Lung microvascular endothelial cell (primary cell): ENCODE measurements at places on chromosomes 2 and 18.

- no peak for DNase-seq
These were observed 50.3 kb downstream of the TCF7L1 start for GRCh38 chr2:85183479-85183878.

DNA sequence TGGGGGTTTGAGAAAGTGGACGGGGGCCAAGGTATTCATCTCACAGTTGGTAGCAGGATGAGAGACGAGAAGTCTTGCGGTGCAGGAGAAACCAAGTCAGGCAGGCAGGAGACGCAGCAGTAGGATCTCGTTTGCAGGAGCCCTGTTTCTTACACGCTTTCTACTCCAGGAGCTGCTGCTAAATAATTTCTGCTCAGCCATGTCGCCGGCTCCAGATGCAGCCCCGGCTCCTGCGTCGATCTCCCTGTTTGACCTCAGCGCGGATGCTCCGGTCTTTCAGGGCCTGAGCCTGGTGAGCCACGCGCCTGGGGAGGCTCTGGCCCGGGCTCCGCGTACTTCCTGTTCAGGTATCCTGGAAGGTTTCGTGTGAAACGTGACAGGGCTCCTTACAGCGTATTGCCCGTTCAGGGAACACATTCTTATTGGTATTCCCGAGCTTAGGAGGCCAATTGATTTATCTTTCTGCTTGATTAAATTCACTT is 494 bp downstream of the ANKZF1 start:
- peak; percentile 54 for DNase-seq

- no peak for DNase-seq
These were observed 59.6 kb downstream of the ATOH8 start for GRCh38 chr2:85813211-85813981.

DNA sequence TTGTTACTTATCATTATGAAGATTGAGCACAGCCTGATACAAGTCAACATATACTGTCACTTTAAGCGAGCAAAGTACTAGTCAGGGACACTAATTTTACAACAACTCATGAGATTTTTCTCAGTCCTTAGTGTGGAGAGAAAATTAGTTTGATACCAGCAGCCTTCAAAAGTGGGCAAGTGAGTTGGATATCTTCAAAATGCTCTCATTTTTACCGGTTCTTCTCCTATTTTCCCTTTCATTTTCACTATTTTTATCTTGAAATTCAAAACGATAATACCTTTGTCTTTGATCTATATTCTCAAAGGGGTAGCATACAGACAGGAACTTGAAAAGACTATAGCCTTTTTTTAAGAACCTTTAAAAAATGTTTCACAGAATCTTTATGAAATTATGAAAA is 52.0 kb upstream of the UBXN4 start:
- no peak for DNase-seq

DNA sequence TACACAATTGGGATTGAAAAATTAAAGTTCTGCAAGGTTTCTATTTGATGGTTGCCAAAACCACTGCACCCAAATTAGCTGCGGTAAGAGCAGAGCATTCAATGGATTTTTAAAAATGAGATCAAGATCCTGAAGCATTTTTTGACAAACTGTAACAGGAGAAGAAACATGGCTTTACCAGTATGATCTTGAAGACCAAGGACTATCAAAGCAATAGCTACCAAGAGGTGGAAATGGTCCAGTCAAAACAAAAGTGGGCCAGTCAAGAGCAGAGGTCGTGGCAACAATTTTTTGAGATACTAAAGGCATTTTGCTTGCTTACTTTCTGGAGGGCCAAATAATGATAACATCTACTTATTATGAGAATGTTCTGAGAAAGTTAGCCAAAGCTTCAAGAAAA is 186.8 kb downstream of the RDH14 start:
- DNase-seq = no peak

DNA sequence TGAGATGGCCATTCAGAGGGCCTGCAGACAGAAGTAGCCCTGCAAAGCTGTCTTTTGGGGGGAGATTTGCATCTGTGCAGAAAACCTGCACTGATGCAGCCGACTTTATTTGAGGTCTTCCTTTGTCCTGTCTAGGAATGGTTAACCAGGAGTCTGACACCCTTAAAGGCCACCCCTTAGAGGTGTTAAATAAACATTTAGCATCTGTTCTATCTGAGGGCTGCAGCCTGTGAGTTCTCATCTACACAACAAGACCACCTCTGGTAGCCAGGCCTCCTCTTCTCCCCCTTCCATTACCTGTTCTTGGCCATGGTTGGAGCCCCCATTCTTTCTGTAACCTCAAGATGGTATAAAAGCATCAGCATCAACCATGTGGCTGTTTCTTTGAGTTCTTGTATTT is 214.4 kb upstream of the HS6ST1 start:
- DNase-seq = no peak

DNA sequence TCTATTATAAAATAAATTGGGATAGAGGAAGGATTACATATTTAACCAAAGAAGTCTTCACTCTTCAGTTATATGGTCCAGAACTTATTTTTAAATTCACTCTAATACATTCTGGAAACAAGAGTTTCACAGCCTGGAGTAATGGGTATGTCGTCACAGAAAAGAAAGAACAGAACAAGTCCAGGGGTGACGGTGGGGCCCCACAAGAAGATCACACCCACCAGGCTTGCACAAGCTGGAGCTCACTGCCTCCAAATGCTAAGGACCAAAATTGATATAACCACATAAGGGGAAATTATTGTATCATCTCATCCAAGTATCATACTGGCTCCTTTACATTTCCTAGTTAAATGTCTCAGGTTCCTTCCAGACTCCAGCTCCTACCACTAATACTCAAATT is 11.3 kb downstream of the LRPPRC start:
- DNase-seq = no peak

GRCh38 chr2:221347471-221347870 is 224.6 kb downstream of the EPHA4 start:
- peak; percentile 47 for DNase-seq

DNA sequence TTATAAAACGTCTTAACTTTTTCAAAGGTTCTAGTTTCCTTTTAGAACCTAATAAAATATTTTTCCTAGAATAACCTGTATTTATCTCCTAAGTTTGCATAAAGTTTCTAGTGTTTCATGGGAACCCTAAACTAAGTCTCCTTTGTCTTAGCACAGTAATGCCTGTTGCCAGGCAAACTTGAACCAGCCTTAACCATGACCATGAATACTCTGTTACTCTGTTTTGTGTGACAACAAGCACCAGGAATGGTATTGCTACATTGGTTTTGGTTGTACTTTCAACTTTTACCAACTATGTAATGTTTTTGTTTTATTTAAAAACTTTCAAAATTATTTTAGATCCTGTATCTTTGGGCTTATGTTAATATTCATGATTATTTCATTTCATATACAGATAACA is 137.6 kb downstream of the CERS6 start:
- DNase-seq = no peak

GRCh38 chr2:200081236-200081635 is 125.9 kb downstream of the MAIP1 start:
- DNase-seq = no peak

DNA sequence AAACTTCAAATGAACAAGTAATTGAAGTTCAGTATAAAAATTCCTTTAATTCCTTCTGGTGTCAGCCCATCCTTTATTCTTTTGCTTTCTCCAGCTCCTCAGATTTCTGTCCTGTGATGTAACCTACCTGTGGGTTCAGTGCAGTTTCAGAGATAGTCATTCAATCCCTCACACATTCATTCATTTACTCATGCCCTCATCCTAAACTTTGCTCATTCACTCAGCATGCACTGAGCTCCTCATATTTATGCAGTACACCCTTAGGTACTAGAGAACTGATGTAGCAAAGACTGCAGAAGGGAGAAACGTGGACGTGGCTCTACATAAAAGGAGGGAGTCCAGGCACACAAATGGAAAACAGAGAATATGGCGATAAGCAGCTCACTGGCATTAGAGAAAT is 45.3 kb upstream of the STAT1 start:
- no peak for DNase-seq

DNA sequence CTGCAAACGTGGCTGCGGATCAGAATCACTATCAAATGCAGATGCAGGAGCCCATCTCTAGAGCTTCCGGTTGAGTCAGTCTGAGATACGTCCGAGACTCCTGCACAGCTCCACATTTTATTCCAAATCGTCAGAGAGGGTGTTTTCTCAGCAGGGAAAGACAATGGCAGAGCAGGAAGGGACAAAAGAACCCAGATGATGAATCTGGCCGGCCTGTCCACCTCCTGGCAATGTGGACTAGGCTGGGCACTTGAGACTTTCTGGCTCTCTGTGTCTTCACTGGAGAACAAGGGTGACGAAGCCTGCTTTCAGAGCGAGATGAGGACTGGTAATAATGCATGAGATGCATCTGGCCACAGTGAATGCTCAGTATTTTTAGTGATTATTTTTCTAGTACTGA is 255.9 kb upstream of the MYT1L start:
- no peak for DNase-seq

DNA sequence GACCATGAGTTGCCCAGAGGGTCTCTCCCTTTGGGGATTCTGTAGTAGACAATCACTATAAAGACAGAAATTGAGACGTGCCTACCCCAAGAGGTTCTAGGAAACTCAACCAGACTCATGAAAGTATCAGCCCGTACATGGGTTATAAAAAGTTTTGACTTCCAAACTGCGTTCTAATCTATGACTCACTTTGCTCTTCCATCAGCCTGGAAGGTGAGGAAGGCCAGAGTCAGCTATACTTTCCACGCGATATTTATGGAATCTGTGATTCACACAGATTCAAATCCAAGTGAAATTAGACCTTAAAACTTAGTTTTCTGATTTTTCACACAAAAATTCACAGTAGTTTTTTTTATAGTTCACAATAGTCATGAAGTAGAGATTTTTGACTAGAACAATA is 7.7 kb upstream of the LYPD1 start:
- no peak for DNase-seq

- DNase-seq = no peak
These were observed 18.3 kb downstream of the CELF4 start for GRCh38 chr18:37547196-37547827.

GRCh38 chr2:95353613-95354468 is 48.7 kb upstream of the FAHD2A start:
- DNase-seq = no peak

- no peak for DNase-seq
These were observed 678.5 kb downstream of the ARHGAP15 start for GRCh38 chr2:143807671-143808070.

GRCh38 chr2:31940920-31941319 is 69.9 kb downstream of the MEMO1 start:
- no peak for DNase-seq

- peak; percentile 87 for DNase-seq
These were observed 69.0 kb downstream of the BABAM2 start for GRCh38 chr2:27959496-27959895.

DNA sequence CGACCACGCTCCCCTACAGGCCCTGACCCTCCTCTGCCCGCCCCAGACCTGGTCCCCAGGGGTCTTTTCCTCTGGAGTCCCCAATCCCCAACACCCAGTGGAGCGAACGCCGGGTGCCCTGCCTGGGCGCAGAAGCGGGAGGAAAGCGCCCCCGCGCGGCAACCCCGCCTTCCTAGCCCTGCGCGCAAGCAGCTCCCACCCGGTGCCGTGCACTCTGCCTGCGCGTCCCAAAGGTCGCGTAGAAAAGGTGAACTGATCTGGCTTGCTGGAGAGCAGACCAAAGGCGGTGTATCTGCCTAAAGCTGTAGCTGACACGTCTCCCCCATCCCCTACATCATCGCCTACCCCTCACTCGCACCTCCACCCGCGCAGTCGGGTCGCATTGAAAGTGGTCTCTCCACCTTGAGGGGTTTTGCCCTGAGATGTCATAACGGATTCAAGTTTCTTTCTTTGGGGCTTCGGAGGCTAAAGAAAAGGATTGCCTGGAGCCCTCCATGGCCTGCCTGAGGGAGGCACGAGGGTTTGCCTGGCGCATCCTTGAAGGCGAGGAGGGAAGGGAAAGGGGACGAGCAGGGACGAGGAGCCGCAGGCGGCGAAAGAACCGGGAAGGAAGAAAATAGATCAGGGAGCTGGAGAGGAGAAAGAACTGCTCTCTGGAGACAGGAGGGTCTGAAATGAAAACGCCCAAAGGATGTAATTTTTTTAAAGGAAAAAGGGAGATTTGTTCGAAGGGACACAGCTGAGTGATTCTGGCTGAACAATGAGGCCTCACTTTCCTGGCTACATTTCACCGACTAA is 5.8 kb downstream of the GAD1 start:
- DNase-seq = no peak
